ENCODE measurements at places on chromosomes 4 and X. TPM values are rescaled to one million over a fixed set of nuclear protein-coding genes. Genes with fewer than 3 reads are reported as not detected.

The CCNI gene
- 315 TPM for total RNA-seq

The KLHL34 gene
- total RNA-seq: 0.27 TPM

The SCD5 gene
- 124 TPM for total RNA-seq

The RAB9B gene
- 18.5 TPM for total RNA-seq

The TEX13C gene
- not detected for total RNA-seq

The CLCN4 gene
- total RNA-seq: 53.7 TPM

The SORBS2 gene
- 185 TPM for total RNA-seq

Data from camera-type eye (tissue), 1 donor.